EH (cell line): ENCODE measurements at places on chromosomes 1 and 21.

GRCh38 chr1:44826375-44827196 lies 16.5 kb downstream of the PTCH2 start:
- DNase-seq = peak; percentile 19

GRCh38 chr1:3932156-3932919 lies 32.3 kb upstream of the C1orf174 start:
- no peak for DNase-seq

DNA sequence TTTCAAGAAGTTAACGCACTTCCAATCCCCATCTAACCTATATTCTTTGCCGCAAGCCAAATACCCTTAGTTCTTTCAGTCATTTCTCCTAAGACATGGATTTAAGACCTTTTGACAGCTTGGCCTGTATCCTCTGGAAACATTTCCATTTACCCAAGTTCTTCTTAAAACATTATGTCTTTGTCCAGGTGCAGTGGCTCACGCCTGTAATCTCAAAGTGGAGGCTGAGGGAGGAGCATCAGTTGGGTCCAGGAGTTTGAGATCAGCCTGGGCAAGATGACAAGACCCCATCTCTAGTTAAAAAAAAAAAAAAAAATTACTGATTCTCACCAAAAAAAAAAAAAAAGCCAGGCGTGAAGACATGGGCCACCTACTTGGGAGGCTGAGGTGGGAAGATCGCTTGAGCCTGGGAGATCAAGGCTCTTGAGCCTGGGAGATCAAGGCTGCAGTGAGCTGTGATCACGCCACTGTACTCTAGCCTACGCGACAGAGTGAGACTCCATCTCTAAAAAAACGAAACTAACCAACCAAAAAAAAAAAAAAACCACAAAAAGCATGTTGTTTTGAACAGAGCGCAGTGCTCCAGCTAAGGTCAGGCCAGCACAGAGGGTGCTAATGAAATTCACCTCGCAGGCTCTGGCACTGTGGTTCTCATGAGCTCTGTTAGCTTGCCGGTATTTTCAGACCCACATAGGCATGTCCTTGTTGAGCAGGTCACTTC lies 36.0 kb downstream of the NUAK2 start:
- DNase-seq = peak; percentile 57

DNA sequence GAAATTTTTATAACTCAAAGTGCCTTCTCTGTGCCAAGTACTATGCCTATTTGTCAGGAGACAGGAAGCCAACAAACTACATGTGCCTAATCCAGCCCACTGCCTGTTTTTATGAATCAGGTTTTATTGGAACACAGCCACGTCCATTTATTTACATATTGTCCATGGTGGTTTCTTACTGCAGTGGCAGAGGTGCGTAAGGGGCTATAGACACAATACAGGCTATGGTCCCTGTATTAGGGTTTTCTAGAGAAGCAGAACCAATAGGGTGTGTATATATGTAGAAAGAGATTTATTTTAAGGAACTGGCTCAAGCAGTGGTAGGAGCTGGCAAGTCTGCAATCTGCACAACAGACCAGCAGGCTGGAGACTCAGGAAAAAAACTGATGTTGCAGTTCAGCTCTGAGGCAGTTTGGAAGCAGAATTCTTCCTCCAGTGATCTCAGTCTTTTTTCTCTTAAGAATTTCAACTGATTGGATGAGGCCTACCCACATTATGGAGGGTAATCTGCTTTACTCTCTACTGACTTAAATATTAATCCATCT lies 15.4 kb downstream of the PPIE start:
- no peak for DNase-seq

GRCh38 chr1:235278915-235279292 lies 49.1 kb downstream of the ARID4B start:
- DNase-seq = no peak

- peak; percentile 85 for DNase-seq
Measured at GRCh38 chr21:28632755-28633408, 359.8 kb downstream of the LTN1 start.

- DNase-seq = no peak
Measured at GRCh38 chr1:161402446-161402845, 34.8 kb upstream of the CFAP126 start.

GRCh38 chr1:50697440-50698421 lies 262.3 kb downstream of the FAF1 start:
- DNase-seq = no peak

DNA sequence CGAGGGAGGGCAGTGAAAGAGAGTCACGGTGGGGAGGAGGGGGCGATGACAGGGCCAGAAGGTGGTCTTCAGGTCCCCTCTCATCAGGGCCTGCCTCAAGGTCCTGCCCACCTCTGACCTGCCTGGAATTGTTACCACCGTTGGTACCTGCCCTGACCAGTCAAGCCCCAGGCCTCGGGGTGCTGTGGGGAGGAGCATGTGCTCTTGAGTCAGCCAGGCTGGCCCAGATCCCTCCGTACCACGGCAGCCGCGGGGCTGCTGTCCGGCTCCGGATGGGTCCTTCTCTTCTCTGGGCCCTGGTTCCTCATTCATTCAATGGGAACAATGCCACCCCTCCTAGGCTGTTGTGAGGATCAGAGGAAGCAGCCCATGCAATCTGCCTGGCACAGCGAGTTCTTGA lies 22.0 kb downstream of the SERINC2 start:
- no peak for DNase-seq

- DNase-seq = peak; percentile 40
Measured at GRCh38 chr1:160007577-160008200, 24.1 kb downstream of the PIGM start.

DNA sequence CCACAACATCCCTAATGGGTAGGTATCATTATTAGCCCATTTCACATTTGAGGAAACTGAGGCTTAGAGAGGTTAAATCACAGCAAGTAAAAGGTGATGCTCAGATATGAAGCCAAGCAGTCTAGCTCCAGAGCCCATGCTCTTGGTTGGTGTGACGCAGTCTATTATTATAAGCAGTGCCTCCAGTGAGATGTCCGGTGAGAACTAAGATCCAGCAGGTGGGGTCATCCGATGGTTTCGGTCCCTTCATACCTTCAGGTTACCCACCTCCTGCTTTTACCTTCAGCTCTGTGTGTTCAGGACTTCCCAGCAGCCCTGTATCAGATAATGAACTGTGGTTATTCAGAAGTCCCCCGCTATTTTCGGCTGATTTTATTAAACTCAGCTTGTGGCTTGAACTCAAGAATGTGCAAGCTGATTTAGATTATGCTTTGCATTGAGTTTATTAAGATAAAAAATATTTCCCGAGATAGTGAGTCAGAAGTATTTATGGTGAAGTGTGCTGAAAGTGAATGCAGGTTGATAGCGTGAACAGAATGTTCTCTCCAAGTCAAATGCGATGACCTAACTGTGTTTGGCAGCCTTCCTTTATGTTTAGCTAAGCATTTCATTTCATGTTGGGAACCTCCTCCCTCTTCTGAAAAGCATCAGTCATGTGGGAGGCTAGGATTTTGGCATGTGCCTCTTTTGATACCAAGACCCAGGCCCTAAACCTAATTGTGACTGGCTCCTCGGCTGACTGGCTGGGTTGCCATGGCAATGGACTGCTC lies 160.9 kb upstream of the UBE2U start:
- DNase-seq = peak; percentile 92

DNA sequence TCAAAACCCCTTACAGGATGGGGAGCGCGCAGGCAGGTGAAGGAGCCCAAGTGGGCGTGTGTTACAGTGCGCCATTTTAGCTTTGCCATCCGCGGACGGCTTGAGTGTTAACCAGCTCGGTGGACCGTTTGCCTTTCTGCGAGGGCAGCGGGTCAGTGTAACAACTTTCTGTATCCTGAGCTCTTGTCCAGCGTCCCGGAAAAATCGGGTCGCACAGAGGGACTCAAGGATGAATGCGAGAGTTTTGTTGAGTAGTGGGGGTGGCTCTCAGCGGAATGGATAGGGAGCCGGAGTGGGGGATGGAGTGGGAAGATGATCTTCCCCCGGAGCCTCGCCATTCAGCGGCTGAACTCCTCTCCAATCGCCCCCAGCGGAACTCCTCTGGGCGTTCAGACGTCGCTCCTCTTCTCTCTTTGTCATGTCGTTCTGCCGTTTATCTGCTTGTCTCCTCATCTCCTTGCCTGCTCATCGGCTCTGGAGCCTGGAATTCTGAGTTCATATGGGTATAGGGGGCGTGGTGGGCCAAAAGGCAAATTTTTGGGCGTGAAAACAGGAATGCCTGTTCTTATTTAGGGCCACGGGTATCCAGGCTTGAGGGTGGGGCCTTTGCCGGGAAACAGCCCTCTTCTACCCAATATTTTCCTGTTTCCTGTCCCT lies 295.4 kb downstream of the CTH start:
- DNase-seq = no peak
